WTC11 (cell line): ENCODE measurements at places on chromosomes 5 and 9. TPM values are rescaled to one million over a fixed set of nuclear protein-coding genes. Genes with fewer than 3 reads are reported as not detected.

PLCXD3 gene
- total RNA-seq: 0.04 to 0.07 TPM (median 0.07 TPM) in 3 replicates

ADAMTSL2 gene
- 0.64 to 0.87 TPM (median 0.64 TPM) in 3 replicates for total RNA-seq

FAM200C gene
- total RNA-seq: 5.4 to 7.2 TPM (median 6.3 TPM) in 3 replicates

TXNDC8 gene
- not detected in 3 replicates for total RNA-seq

PITX1 gene
- total RNA-seq: 0.07 to 0.23 TPM (median 0.13 TPM) in 3 replicates

DNA sequence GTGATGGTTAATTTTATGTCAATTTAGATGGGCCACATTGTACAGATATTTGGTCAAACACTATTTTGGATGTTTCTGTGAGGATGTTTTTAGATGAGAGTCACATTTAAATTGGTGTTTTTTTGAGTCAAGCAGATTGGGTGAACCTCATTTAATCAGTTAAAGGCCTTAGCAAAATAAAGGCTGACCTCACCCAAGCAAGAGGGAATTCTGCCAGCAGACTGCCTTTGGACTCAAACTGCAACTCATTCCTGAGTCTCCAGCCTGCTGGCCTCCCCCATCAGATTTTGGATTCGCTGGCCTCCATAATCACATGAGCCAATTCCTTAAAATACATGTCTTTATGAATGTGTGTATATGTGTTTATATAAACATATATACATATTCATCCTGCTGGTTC is 282.7 kb upstream of the POU5F2 start:
- peaks cover 4% of the 10 kb centered on the region for H3K36me3 ChIP-seq
- H3K27ac ChIP-seq: no peak overlapping the region
- peaks cover 21% of the 10 kb centered on the region for H3K4me1 ChIP-seq
- no peak overlapping the region for H3K4me3 ChIP-seq
- H3K27me3 ChIP-seq: no peaks in the 10 kb centered on the region

- no peak for DNase-seq
- 0 out of 2 replicates have a peak, but pooled peaks cover under 1% of the 10 kb centered on the region for H3K27me3 ChIP-seq
- peaks cover 10% of the 10 kb centered on the region for H3K4me1 ChIP-seq
- no peak overlapping the region for H3K27ac ChIP-seq
- H3K4me3 ChIP-seq: no peak overlapping the region
- H3K36me3 ChIP-seq: no peaks in the 10 kb centered on the region
These were observed 180.4 kb downstream of the GAS1 start for GRCh38 chr9:86766912-86767311.

GRCh38 chr9:129285979-129286772 is 108.1 kb upstream of the IER5L start:
- H3K27ac ChIP-seq: no peak overlapping the region
- H3K4me3 ChIP-seq: no peak overlapping the region
- H3K36me3 ChIP-seq: no peaks in the 10 kb centered on the region
- no peak for DNase-seq
- no peaks in the 10 kb centered on the region for H3K27me3 ChIP-seq
- H3K4me1 ChIP-seq: peaks cover 32% of the 10 kb centered on the region

- H3K36me3 ChIP-seq: peaks cover 9% of the 10 kb centered on the region
- H3K27ac ChIP-seq: no peak overlapping the region; the same call in 1 of the 2 replicates
- H3K4me3 ChIP-seq: no peak overlapping the region
- H3K27me3 ChIP-seq: no peaks in the 10 kb centered on the region
- peaks cover 19% of the 10 kb centered on the region for H3K4me1 ChIP-seq
These were observed 2.0 kb upstream of the HAUS6 start for GRCh38 chr9:19104515-19105282.

- no peaks in the 10 kb centered on the region for H3K36me3 ChIP-seq
- no peak overlapping the region for H3K27ac ChIP-seq
- DNase-seq: no peak
- H3K4me3 ChIP-seq: no peak overlapping the region
- H3K27me3 ChIP-seq: no peaks in the 10 kb centered on the region
- H3K4me1 ChIP-seq: peaks cover 57% of the 10 kb centered on the region
These were observed 221.6 kb downstream of the NFIB start for GRCh38 chr9:14092344-14092743.

DNA sequence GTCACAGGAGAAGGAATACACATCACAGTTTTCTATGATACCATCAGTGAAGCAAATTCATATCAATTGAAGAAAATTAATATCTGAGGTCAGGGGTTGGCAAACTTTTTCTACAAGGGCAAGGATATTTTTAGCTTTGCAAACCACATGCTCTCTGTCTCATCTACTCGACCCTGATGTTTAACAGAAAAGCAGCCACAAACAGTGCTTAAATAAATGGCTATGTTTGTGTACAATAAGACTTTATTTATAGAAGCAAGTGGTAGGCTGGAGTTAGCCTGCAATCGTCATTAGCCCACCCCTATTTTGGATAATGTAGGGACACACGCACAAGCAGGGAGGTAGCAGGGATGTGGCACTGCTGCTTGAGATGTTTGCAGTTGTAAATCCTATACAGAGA is 251.4 kb downstream of the CETN3 start:
- no peaks in the 10 kb centered on the region for H3K27me3 ChIP-seq
- H3K36me3 ChIP-seq: peaks cover 13% of the 10 kb centered on the region
- H3K4me3 ChIP-seq: no peak overlapping the region
- no peak for DNase-seq
- peaks cover 14% of the 10 kb centered on the region for H3K4me1 ChIP-seq

GRCh38 chr5:137649228-137649935 is 86.5 kb downstream of the KLHL3 start:
- no peaks in the 10 kb centered on the region for H3K4me1 ChIP-seq
- no peak overlapping the region for H3K27ac ChIP-seq
- no peaks in the 10 kb centered on the region for H3K27me3 ChIP-seq
- no peak overlapping the region for H3K4me3 ChIP-seq
